Gastroesophageal sphincter (tissue), 4 donors: ENCODE measurements at places on chromosomes 3 and 15.
A peak's percentile ranks its signal among the peaks of the same experiment; 100 is the strongest.

DNA sequence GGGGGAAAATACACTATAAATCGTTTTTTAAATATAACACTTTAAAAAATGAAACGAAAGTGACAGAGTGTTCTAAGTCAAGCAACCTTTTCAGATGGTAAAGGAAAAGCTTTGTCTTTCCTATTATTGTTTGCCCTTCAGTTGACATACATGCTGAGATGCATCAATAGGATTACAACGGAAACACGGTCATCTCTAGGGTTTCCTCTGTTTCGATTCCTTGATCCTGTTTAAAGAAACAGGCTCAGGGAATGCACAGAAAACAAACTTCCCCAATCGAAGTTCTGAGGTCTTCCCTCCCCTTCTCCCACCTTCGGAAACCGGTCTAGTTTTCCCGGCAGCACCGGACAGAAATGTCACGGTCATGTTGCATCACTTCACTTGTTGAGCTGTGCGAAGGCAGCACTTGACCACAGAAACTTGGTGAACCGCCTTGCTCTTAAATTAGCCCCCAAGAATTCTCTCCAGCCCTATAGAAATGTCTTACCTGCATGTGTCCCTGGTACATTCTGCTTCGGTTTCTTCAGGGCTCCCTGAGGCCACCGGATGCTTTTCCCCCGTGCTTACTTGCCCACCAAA, 556 bp downstream of the PEX5L start:
- ATAC-seq, result no peak

DNA sequence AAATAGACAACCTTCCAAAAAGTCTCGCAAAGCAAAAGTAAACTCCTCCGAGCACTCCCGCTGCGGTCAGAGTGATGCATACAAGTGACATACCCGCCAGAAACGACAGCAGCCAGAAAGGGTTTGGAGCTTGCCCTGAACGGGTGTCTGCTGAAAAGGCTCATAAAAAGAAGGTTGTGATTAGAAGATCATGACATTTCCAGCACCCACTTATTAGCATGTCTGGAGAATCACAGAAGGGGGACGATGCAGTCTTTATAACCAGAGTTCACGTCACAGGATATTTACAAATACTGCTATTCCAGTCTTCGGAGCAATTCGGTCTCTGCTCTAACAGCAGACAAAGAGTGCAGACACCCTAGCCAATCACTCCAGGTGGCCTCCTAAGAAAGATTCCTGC, 59.1 kb upstream of the FRMD4B start:
- no peak for ATAC-seq

DNA sequence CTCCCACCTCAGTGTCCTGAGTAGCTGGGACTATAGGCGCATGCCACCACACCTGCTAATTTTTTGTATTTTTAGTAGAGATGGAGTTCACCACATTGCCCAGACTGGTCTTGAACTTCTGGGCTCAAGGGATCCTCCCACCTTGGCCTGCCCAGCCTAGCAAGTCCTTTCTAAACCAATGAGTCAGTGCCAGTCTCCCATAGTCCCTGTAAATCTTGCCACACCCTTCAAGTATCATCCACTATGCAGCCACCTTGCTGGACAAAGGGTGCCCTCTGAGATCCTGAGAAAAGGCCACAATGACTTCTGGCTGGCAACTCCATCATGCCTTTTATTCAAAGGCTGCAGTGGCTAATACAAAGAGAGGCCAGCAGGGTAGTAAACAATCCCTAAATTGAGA, 184.0 kb downstream of the ABHD5 start:
- no peak for ATAC-seq

DNA sequence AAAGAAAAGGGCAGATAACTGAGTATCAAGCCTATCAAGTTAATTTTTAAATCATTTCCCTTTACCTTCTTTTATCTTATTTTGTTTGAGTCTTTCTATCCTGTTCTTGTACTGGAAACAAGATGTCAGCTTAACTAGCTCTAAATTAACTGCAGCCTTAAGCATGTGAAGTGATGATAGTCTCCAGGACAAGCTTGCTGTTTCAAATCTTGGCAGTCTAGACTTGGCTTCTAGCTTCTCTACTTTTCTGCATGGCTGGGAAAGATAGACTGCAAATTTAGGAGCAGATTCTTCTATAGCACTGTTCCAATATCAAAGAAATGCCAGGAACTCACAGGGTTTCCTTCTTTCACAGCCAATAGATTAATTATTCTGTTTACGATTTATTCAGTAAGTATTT, 1034.4 kb downstream of the TUSC7 start:
- ATAC-seq, result no peak

GRCh38 chr3:110686701-110687100, 384.9 kb upstream of the NECTIN3 start:
- ATAC-seq, result no peak

DNA sequence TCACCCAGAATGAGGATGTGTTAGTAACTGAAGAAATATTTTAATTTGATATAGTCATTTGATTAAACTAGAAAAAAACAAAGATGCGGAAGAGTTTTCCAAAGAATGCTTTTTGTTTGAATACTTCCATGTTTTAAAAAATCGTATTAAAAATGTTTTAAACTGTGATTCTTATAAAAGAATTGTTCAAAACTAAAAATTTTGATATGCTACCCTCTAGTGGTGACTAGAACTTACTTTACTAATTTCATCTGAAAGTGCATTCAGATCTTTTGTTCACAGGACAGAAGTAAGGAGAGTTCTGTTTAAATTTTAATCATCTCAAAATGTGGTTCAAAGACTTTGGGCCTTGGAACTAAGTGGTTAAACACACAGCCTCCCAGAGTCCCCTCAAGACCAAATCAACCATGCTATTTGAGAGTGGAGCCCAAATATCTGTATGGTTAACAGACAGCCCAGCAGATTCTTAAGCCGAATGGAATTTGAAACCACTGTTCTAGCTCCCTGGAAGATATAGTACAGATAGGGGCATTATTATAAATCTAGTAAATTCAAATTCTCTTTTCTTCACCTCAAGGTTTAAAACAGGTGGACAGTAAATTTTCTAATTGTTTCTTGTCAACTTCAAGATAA, 45.2 kb upstream of the SYNPR start:
- ATAC-seq, result no peak

DNA sequence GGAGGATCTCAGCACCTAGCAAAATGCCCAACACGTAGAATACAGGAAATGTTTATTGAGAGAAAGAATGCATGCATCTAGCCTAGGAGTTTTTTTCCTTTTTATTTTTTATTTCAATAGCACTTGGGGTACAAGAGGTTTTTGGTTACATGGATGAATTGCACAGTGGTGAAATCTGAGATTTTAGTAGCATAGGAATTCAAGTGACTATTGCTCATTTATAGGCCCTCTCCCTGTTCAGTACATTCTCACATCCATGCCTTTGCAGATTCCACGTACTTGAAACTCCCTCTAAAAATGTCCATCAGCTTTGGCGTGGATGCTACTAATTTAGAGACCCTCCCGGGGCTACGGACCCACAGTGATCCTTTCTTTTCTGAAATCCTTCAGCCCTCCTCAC, 61.7 kb upstream of the PIAS1 start:
- no peak for ATAC-seq

- ATAC-seq, result peak; percentile 17
Observed at GRCh38 chr3:57079474-57079831, 19.0 kb downstream of the SPATA12 start.
